Stimulated activated effector memory CD8-positive, alpha-beta T cell treated with anti-CD3 and anti-CD28 coated beads, Interleukin-12 subunit alpha, Interleukin-12 subunit beta, amount 100 ng/mL, for 72 hours (primary cell): ENCODE measurements at places on chromosomes 12 and 14.

GRCh38 chr14:52527052-52527451 lies 25.3 kb downstream of the TXNDC16 start:
- no peak for DNase-seq

- no peak for DNase-seq
Observed at GRCh38 chr12:21984375-21984774, 43.1 kb upstream of the ABCC9 start.

DNA sequence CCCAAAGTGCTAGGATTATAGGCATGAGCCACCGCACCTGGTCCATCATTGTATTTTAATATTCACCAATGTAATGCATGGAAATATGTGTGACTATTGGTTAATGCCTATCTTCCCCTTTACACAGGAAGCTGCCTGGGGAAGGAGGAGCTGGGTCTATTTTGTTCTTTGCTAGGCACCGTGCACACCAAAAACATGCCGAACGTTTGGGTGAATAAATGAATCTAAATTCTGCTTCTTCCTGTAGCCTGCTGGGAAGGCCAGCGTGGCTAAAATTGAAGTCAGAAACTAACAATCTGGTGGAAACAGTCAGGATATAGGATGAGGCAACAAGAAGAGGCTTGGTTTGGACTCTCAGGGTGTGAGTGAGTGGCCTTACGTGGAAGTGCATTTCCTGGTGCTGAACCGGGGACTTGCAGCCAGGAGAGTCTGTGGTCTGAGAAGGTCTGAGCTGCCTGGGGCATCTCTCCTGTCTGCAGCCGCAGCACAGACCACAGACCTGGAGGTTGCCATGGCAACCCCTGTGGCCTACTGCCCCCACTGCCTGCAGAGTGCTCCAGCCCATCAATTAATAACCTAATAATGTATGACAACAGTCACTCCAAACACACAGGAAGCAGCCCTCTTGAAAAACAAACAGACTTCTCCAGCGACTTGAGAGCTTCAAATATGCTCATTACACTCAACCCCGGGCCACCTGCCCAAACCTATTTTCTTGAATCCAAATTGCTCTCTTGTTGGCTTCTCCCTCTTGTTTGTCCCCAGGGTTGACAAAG lies 5.5 kb upstream of the GPR68 start:
- DNase-seq = no peak

DNA sequence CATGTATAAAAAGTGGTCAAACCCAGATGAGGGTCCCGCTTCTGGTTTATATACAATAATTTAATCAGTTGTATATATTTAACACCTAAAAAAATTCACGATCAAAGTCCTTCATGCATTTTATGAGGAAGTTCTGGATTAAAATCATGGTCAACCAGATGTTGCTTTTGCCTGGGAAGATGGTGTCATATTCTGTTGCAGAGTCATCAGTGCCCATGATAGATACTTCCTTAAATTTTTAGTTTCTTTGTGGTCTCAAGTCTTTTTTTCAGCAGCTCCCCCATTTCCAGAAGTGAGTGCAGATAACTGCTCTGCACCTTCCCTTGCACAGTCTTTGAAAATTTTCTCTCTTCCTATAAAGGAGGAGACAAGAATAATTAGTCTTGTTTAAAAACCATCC lies 16.1 kb downstream of the ERP29 start:
- DNase-seq = no peak

GRCh38 chr14:31752867-31753661 lies 191.9 kb downstream of the NUBPL start:
- no peak for DNase-seq

- no peak for DNase-seq
Observed at GRCh38 chr12:6124411-6125309, at the start of gene VWF. VWF (minus strand) TSS chr12:6124670; CDS start chr12:6123196, 1,474 bp downstream.

GRCh38 chr12:80018119-80018518 lies 81.2 kb upstream of the OTOGL start:
- no peak for DNase-seq
